ENCODE measurements at places on chromosomes 2 and 18.

DNA sequence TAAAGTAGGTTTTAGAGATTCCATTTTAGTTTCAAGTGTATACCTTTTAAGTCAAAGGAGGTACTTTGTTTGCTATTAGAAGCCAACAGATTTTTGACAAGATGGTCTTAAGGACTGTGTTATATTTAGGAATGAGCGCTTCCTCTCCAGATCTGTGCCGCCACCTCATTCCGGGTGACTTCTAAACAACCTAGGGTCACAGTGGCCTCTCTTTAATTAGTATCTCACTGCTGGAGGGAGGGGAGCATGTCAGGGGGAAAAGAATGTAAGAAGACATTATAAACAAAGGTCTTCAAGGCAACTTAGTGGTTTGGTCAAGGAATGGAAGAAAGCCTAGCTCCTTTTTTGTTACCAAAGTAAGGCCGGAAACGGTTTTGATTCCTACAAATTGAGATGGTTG is 67.0 kb downstream of the RBMS1 start:
- no peak for DNase-seq

DNA sequence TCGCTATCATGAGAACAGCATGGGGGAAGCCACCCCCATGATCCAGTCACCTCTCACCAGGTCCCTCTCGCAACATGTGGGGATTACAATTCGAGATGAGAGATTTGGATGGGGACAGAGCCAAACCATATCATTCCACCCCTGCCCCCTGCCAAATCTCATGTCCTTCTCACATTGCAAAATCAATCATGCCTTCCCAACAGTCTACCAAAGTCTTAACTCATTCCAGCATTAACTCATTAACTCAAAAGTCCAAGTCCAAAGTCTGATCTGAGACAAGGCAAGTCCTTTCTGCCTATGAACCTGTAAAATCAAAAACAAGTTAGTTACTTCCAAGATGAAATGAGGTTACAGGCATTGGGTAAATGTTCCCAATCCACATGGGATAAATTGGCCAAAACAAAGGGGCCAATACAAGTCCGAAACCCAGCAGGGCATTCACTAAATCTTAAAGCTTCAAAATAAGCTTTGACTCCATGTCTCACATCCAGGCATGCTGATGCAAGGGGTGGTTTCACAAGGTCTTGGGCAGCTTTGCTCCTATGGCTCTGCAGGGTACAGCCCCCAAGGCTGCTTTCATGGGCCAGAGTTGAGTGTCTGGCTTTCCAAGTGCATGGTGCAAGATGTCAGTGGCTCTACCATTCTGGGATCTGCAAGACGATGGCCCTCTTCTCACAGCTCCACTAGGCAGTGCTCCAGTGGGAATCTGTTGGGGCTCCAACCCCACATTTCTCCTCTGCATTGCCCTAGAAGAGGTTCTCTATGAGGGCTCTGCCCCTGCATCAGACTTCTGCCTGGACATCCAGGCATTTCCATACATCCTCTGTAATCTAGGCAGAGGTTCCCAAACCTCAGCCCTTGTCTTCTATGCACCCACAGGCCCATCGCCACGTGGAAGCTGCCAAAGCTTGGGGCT is 14.8 kb downstream of the TAF1B start:
- no peak for DNase-seq

GRCh38 chr2:231696004-231696367 is 12.3 kb upstream of the PTMA start:
- no peak for DNase-seq

DNA sequence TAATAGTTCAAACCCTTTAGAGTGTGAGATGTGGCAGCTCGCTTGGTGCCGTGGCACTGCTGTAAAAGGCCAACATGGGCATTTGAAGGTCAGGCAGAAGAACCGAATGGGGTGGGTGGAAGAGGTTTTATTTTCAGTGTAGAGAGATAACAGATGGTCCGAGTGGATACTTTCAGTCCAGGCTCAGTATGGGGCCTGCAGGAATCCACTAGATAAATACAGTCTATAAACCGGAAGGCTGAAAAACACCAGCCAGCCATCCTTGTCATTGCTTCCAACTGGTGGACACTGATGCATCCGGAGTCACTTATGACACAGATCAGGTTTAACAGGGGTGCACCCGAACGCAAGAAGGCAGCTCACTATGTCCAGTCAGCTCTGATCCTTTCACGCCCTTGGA is 55.7 kb upstream of the AMMECR1L start:
- no peak for DNase-seq

DNA sequence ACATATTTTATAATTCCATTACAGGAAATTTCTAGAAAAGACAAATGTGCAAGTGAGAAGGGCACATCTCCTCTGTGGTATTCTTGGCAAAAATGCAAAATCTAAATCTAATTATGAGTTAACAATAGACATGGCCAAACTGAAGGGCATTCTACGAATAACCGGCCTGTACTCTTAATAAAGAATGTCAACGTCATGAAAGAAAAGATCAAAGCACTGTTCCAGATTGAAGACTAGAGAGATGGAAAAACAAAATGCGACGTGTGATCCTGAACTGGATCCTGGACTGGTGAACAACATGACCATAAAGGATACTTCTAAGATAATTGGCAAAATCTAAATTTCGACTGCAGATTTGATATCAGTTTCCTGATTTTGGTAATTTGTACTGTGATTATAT is 3.0 kb downstream of the CDKL4 start:
- DNase-seq = no peak

- no peak for DNase-seq
These were observed 23.6 kb upstream of the CATIP start for GRCh38 chr2:218332920-218333645.

GRCh38 chr2:42446503-42447271 is 47.1 kb downstream of the KCNG3 start:
- no peak for DNase-seq

DNA sequence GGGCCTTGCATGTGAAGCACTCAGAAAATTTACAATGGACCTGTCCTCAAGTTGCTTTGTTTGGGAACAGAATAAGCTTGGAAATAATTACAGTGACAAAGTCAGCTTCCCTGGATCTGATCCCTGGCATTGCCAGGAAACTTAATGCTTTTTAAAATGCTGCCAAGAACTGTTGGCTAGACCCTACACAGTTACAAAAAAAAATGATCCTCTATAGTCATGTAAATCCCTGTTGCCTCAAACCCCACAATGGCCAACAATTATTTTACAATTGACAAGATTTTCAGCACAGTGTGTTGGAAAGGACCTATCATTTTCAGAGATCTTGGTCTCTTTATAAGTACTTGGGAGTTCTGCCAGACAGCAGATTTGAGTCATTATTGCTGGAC is 470.4 kb upstream of the ACVR2A start:
- DNase-seq = no peak

GRCh38 chr2:207248702-207249377 is 83.1 kb upstream of the KLF7 start:
- no peak for DNase-seq

DNA sequence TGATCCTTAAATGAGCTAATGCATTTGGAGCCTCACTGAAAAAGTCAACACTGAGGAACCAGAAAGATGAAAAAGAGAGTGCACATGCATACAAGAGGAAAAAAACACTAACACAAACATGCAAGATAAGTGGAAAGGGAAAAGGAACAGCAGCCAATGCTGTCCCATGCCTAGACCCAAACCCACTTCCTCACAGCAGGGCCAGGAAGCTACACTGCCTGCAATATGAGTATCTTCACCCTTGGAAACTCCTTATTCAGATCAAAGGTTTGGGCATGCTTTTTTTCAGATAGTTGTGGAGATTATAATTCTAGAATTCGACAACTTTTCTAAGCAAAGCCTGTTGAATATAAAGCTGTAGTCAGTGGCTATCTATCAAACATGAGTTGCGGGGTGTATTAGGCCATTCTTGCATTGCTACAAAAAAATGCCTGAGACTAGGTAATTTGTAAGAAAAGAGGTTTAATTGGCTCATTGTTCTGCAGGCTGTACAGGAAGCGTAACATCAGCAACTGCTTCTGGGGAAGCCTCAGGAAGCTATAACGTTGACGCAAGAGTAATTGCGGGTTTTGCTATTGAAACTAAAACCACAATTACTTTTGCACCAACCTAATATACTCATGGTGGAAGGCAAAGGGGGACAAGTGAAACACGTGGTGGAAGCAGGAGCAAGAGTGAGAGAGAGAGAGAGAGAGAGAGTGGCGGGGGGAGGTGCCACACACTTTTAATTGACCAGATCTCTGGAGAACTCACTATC is 138.2 kb downstream of the MBD2 start:
- DNase-seq = no peak

GRCh38 chr18:49352321-49352720 is 108.1 kb downstream of the DYM start:
- DNase-seq = no peak

DNA sequence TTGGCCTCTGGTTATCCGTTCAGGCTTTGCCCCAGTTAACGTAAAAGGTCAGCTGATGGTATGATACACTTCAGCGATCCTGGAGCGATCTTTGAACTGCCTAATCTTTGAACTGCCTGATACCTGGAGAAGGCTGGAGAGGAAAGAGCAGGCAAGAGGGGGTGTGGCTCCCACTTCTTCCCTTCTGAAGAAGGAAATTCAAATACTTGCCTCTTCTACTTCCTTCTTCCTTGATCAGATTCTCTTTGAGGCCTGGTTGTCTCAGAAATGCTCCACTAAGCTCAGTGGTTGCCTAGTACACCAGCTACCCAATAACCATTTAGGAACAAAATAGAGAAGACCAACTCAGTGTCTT is 619 bp downstream of the GALM start:
- no peak for DNase-seq

DNA sequence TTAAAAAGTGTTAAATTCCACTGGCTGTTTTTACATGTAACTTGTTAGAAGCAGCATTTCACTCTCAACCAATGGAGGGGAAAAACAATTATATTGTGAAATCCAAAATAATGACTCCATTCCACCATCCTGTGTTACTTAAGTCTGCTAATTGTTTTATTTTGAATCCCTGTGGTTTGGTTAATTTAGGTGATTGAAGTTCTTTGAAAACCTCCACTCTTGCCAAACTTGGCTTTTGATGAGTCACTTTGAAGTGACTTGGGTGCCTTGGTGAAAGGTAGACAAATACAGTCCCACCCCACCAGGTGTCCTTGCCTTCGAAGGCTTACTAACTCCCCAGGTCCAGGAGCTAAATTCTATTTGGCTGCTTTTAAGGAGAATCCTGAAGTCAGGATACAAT is 1303.8 kb upstream of the NRXN1 start:
- no peak for DNase-seq

DNA sequence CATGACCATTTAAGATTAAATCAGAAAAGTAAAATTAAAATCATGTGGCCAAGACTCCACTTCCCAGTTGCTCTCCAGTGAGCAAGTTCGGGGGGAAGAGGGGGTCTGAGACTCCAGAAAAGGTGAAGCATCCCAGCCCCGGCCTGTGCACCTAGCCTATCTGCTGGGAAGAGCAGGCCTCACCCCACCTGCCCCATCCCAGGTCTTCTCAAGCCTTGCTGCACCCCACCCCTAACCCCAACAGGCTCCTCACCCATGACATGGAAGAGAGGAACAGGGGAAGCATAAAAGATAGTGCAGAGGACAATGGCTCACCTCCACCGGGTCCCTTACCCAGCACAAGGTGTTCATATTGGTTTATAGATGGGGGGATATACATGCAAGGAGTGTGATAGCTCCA is 14.6 kb downstream of the CIB4 start:
- no peak for DNase-seq

DNA sequence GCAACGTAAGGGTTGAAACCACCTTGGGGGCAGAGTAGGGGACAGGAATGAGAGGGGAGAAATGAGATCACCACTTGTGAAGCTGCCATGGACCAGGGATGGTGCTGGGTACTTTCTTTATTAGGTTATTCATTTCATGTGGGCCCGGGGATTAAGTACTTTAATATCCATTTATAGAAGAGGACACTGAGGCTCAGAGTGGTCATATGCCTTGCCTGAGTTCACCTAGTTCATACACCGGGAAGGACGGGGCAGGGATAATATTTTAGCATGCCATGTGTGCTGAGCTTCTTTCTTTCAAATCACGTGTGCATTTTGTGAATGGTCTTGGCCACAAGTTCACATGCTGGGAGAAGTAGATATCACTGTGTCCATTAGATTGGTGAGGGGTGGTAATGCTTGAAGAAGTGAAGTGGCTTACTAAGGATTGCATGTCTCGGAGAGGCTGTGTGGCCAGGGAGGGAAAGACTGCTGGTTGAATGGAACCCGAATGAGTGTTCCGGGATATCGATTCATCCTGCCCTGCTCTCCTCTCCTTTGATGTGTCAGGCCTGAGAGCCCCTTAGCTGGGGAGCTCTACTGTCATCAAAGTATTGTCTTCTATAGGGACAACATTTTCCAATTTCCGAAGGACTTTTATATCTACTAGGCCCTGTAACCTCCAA is 187.1 kb downstream of the MYCN start:
- no peak for DNase-seq

DNA sequence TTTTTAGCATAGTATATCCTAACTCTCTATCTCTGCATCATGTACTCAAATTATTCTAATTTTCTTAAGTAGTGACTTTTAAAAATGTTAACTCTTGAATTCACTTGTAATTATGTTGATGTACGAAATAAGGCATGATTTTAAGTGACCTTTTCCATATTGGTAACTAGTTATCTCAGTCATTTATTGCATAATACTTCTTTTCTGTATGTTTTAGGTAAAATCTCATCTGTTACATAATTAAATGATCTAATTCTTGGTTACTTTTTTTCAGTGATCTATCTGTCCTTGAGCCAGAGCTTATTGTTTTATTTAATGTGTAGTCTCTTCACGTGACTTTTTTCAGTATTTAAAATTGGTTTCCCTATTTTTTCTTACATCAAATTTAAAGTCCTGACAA is 4.8 kb upstream of the UBE2E3 start:
- no peak for DNase-seq

- no peak for DNase-seq
These were observed 16.1 kb upstream of the ANXA4 start for GRCh38 chr2:69725706-69726360.

DNA sequence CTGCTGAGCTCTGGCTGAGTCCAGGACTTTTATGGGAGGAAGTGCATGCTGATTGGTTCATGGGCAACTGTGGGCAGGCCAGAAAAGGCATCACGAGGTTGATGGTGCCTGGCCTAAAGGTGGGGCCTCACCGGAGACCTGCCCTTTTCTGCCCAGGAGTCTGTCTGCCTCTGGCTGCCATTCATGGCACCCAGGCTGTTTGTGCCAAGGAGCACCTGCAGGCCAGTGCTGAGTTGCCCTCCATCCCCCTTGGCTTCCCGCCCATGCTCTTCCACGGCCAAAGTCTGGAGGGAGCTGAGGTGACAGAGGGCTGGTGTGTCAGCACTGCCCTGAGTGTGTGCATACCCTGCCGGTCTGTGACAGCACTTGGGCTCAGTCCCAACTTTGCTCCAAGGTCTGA is 123.2 kb downstream of the PTH2R start:
- no peak for DNase-seq

DNA sequence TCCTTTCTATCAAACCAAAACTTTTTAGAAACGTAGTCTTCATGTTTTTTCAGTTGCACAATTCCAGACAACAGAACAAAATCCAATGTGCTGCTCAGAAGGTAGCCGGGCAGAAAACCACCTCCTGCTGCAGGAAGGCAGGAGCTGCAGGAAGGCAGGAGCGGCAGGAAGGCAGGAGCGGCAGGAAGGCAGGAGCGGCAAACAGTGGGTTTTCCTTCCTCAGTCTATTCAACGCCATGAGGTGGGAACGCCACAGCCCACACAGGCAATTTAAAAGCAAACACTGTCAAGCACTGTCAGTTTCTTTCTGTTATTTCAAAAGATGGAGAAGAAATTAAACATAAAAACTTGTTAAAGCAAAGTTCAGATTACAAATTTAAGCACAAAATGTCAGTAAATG is 601.2 kb upstream of the SALL3 start:
- DNase-seq = no peak

- no peak for DNase-seq
These were observed 58.8 kb downstream of the BOD1L2 start for GRCh38 chr18:57205641-57206040.

- no peak for DNase-seq
These were observed 1635.2 kb downstream of the SUCLG1 start for GRCh38 chr2:82823892-82824291.

Measured in activated gamma-delta T cell treated with Interleukin-2 at 50 U/mL for 16 hours (primary cell).